ENCODE measurements at places on chromosomes 2 and 18.

DNA sequence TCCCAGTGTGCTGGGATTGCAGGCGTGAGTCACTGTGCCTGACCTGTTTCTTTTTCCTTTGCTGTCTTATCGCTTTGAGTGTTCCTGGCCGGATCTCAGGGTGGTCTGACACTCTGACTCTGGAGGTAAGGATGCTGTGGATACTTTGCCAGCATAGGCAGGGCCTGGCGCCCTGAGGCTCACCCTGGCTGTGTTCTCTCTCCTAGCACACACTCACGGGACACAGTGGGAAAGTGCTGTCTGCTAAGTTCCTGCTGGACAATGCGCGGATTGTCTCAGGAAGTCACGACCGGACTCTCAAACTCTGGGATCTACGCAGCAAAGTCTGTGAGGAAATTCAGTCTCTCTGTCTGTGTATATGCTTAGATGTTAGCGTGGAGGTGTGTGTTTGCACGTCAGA lies 18.0 kb upstream of the SAG start:
- no peak for DNase-seq

GRCh38 chr2:117523267-117523666 lies 291.2 kb upstream of the DDX18 start:
- no peak for DNase-seq

- no peak for DNase-seq
Observed at GRCh38 chr2:128720080-128721022, 401.7 kb upstream of the HS6ST1 start.

DNA sequence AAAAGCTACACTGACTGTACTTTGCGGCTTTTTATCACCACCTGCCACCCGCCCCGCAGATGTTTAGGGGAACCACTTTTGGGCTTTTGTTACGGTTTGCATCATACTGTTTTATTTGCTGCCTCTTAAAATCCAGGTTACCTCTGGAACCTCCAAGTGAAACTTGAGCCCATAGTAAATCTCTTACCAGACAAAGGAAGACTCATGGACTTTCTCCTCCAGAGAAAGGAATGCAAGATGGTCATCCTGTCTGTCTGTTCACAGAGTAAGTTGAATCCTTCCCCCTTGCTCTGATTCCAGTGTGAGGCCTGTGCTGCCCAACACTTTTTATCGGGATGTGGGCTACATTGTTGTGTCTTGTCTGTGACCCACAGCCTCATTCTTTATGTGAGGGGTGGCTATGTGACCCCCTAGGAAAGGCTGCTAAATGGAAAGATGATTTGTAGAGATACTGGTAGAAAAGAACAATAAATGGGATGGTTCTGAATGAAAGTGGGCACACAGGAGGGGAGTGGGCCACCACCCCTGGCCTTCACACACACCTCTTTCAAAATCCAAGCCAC lies 23.3 kb downstream of the RMC1 start:
- no peak for DNase-seq

DNA sequence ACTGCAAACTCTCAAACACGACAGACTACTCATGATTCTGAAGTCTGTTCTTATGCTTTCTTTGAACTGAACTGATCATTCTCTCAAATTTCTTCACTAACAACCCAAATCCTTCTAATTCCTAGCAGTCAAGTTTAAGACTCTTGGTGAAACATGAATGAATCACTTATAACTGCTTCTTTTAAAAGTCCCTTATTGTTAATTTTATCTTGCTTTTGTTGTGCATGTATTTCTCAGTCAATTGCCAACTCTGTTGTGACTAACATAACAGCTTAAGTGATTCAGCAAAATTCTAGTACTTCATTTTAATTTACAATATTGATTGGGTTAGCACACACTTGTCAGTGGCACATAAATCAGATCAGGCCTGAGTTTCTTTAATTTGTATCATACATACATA lies 357.0 kb upstream of the FSIP2 start:
- no peak for DNase-seq

DNA sequence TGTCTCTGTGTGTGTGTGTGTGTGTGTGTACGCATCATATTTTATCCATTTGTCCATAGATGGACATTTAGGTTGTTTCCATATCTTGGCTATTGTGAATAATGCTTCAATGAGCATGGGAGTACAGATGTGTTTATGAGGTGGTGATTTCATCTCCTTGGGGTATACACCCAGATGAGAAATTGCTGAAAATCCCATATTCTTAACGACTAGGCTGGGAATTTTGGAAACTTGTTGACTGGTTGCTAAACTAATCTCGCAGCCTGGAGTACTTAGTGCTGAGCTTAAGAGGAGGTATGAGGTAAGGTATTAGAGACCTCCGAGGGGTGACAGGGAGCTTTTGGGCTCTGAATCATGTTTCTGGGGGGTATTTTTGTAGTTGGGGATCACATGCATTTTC lies 66.0 kb upstream of the SPRED2 start:
- DNase-seq, result no peak

DNA sequence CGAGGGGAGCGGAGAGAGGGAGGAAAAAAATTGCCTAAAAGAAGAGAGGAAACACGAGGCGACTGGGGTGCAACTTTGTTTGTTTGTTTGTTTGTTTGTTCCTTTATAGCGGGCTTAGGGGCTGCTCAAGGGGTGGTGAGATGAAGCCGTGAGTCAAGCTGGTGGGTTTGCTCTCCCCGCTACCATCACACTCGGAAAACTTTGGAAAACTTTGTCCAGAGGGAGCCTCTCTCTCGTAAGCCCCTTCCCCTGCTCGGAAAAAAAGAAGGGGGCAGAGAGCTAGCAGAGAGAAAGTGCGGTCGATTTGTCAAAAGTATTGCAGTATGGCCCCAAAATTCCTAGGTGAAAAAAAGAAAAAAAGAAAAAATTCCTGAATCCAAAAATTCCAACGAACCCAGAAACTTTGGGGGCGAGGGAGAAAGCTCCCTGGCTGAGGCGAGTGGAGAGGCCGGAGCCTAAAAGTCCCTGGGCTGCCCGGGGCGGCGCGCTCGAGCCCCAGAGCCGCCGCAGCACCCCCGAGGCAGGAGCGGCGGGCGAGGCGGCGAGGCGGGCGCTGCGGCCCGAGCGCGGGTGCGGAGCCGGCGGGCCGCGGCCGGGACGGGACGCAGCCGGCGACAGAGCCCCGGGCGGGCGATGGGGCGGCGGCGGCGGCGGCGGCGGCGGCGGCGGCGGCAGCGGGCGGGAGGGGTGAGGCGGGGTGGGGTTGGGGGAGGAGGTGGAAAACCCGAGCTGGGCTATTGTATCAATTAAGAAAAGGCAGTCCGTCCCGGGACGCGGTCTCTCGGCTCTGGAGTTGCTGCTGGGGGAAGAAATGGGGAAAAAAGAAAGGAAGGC lies 558 bp upstream of the CYP26B1 start:
- DNase-seq, result no peak

DNA sequence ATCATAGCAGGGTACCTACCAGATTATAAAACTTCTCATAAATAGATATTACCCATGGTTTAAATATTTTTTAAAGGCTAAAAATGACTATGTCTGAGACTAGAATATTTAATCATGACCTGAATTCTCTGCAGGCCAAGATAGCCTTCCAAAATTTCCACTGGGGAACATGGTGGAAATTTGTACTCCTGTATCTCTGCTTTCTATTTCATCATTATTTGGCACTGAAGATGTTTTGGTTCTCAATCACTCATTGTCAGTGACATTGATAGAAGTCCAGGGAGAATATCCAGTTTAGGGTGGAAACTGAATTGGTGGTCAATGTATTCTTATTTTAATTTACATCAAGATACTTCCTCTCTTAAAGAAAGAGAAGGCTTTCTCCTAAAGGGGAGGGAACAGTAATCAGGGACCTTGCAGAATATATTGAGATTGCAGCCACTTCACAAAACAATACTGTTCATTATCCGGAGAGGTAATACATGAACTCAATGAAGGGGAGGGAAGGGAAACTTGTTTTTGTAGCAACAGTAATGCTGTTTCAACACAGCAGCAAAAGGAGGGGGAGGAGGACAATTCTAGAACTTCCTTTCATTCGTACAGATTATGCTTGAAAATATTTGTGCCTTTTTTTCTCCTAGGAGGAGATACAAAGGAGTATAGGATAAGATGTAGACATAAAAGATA lies 34.1 kb downstream of the EEF1B2 start:
- no peak for DNase-seq

DNA sequence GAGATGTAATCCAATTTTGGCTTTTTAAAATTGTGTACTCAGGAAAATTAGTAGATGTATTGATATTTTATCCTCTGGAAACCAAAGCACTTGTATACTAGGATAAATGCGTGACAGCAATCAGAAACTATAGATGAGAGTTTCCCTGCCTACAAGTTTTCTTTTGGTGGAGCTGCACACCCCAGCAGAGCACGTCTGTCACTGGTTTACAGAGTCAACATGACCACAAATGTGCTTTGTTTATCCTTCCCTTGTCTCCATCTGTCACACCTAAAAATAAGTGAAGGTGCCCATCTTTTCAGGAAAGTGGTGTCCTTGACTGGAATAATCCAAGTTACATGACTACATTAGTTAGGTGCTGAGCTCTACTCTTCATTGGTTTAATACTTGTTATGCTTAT lies 210.4 kb upstream of the DSEL start:
- no peak for DNase-seq

DNA sequence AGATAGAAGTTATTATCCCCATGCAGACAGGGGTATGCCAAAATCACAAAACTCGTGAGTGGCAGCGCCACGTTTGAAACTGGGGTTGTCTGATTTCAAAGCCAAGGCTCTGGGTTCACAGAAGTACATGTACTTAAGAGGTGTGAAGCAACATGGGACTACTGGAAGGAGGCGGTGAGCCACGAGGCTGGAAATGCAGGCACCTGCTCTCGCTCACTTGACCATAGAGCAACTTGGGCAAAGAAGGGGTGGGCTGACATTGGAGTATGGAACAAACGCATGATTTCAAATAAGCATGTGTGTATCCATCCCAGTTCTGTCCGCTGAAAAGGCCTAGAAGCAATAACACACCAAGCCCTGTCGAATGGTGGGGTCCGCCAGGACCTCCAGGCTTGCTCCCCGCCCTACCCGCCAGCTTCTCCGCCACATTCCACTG lies 593 bp upstream of the ACTR2 start:
- DNase-seq, result no peak

DNA sequence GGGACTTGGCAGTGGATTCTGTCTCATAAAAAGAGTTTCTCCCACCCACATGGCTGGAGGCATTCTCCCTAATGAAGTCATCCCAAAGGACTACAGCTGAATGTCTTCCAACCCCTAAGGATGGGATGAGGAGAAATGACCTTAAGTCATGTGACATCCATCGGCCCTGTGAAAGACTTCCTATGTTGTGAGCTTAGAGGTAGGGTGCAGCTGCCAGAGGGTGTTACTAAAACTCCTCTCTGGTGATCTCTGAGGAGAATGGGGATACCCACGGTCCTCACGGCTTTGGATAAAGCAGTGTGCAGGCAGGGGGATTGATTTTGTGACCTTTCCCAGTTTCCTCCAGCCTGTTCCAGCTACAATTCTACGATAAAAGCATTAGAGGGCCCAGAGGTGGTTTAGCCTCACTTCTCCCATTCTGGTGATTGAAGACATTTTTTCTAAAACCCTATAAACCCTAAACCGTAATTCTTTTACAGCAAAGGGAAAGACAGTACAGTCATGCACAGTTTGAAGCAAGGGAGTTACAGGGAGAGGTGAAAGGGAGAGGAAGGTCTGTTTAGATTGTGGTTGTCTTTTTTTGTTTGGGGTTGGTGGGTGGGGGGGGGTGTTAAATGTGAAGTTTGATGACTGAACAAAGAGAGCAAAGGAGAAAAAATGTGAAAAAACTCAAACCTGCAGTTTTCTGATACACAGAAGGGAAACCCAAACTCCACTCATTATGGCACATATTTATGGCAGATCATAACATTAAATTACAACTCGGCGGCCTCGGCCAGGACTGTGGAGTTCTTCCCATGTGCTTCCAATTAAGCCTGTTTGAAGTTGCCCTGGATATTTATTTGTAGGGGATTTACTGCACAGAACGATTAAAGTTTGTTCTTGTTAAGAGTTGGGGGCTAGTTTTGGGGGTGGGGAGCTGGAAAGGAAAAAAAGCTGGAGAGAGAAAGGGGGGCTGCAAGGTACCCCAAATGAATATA lies 26.6 kb upstream of the SLC14A2 start:
- DNase-seq, result no peak

Data from cortex of kidney (tissue), 1 donor.